BE2C (cell line): ENCODE measurements at places on chromosomes 4 and X.

GRCh38 chr4:6474705-6475457, 2.5 kb upstream of the PPP2R2C start:
- DNase-seq, result no peak

DNA sequence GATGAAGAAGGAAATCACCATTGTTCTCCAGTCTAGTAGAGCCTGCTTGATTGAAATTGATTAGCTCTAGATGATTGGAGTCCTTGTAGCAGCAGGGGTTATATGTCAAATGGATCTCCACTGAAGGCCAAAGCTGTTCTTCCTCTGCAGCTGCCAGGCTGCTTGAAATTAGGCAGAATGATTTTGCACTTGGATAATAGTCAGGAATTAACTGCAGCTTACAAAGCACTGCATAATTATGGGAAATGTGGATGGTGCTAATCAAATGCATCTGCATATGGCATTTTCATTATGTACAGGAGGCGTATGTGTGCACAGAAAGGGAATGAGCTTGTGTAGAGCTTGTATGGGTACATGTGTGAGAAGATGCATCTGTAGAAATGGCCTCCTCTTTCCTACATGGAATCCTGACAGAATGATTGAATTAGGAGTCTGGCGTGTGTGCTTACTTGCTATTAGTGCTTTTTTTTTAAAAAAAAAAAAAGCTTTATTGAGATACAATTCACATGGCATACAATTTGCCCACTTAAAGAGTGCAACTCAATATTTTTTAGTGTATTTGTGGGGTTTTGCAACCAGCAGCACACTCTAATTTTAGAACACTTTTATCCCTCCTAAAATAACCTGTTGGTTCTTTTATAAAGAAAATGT, 65.9 kb downstream of the TMEM131L start:
- DNase-seq, result no peak

- DNase-seq, result no peak
Measured at GRCh38 chr4:25096981-25097443, 63.2 kb downstream of the SEPSECS start.

DNA sequence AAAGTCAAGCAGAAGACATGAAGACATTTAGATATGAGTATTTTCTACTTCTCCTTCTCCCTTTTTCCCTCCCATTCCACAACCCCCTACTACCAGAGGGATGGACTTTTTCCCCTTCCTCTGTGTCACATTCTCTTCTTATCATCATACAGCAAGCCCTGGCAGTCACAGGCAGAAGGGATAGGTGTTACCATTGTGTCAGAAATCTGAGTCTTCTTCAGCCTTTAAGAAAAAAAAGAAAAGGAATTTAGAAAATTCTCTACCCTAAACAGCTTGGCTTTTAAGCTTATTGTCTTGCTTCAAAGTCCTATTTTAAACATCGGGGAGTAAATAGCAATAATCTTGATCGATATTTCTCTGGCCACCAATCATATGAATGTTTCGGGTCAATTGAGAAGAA, 30.9 kb upstream of the ADH1C start:
- DNase-seq, result no peak

DNA sequence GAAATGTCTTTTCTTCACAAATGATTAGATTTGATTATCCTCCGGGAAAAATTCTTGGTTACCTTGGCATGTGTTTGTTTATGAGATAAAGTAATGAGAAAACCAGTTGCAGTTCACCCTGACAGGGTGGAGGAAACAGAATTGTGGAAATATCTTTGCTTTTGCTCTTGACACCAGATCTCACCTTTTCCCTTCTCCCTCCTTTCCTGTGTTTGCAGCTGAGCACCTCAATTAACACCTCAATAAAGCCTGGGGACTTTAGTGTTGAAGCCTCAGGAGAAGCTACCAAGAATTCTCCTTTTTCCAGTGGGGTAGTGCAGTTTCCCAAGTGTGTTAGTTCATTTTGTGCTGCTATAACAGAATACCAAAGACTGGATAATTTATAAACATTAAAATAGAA, 350.8 kb upstream of the IGFBP7 start:
- no peak for DNase-seq

DNA sequence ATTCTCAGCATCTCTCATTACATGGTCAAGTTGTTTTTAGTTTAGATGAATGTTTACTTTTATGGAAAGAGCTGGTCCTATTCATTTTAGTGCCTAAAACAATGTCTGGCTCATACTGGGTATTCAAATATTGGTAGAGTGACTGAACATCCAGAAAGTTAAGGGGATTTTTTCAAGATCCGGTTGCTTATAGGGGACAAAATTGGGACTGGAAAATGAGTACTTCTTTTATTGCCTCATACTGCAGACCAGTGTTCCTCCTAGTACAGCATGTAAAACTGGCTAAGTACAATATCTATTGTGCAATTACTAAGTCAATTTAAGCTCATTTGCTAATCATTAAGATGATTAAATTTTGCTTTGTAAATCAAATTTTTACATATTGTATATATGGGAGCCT, 13.9 kb downstream of the RP2 start:
- no peak for DNase-seq

GRCh38 chrX:1661922-1662221, 47.0 kb downstream of the ASMT start:
- no peak for DNase-seq

- DNase-seq, result no peak
Measured at GRCh38 chr4:47715716-47716416, 122.0 kb downstream of the CORIN start.

DNA sequence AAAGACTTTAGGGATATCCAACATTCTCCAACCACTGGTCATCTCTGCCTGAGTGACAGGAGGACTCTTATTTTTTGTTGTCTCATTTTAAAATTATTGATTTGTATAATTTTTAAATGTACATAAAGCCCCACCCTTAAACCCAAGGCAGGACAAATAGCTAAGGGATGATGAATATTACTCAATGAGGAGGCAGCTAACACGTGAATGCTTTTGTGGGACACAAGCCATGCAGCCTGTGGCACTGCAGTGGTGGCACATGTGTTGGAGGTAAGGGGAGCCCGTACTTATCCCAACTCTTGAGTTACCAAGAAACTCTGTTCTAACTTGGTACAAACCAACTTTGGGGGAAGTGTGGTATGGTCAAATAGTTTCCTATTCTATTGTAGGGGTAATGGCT, 19.5 kb downstream of the MID1IP1 start:
- no peak for DNase-seq

DNA sequence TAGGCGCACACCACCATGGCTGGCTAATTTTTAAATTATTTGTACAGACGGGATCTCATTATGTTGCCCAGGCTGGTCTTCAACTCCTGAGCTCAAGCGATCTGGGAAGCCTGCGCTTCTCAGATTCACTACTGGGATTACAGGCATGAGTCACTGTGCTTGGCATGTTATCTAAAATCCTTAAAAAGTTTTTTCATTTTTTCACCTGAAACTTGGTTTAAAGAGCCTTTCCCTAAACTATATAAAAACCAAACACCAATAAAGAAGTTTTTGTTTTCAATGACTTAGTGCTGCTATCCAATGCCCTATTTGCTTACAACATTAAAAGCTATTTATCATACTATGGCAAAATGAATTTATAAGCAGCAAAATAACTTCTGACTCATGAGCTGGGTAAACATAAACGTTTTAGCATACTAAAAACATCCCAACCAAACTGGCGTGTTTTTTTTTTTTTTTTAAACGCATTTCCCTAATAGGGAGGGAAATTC, 127.8 kb downstream of the UBE2K start:
- DNase-seq, result no peak

DNA sequence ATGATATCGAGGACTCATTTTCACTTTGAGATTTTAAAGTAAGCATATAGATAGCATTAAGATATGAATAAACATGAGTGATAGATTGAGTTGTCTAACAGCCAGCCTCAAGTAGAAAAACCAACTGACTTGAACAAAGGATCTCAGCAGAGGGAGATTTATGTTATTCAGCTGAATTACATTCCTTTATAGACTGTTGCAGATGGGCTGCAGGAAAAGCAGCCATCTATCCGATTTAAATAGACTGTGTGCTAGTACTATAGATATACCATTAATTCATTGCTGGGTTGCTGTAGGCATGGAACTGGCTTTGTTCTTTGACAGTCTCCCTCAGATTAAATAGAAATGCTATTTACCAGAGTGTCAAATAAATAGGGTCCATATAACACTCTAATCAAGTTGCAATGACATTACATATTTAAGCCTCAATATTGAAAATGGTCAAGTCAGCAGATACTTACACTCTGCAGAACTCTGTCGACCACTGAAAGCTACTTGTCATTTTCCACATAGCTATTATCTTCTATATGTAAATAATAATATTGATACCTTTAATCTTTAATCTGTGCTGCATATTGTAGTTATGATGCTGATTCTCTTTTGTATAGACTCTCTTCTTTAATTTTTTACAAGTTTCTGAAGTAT, 750.8 kb downstream of the CENPC start:
- no peak for DNase-seq

DNA sequence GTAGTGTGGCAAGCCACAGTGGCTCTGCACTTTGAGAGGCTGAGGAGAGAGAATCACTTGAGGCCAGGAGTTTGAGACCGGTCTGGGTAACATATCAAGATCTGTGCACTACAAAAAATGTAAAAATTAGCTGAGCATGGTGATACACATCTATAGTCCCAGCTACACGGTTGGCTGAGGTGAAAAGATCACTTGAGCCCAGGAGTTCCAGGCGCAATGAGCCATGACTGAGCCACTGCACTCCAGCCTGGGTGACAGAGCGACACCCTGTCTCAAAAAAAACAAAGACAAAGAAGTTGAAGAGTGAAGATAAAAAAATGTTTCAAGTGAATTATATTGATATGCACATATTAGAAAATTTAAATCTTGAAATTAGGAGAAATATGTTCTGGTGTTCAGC, 46.3 kb downstream of the SULT1B1 start:
- DNase-seq, result no peak

GRCh38 chr4:88134111-88134510, 24.3 kb downstream of the ABCG2 start:
- DNase-seq, result no peak

DNA sequence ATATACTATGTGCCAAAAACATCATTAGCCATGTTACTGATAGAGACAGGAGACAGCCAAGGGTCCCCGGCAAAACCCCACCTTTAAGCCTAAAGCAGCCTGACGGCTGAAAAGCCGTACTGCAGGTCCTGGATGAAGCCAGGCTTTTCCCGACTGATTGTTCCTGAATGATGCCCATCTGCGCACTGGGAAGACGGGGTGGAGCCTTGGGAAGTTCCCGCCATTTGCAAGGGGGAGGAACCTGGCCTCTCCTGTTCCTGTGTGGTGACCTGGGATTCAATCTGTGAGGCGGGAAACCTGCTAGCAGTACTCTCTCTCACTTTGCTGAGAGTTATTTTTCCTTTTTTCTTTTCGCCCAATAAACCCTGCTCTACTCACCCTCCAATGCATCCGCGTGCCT, 15.1 kb upstream of the CAMK2D start:
- DNase-seq, result no peak

GRCh38 chr4:93646233-93646930, 182.2 kb upstream of the ATOH1 start:
- DNase-seq, result no peak

GRCh38 chr4:182233310-182234090, 9.7 kb upstream of the TENM3 start:
- no peak for DNase-seq
